A549 treated with CpdA at 1 μM for 4 hours (cell line): ENCODE measurements at places on chromosomes 4 and X. TPM values are rescaled to one million over a fixed set of nuclear protein-coding genes. Genes with fewer than 3 reads are reported as not detected.

Gene DMD
- total RNA-seq: 0.01 to 0.10 TPM in 2 of 5 replicates, not detected in the others

Gene PHEX
- total RNA-seq: 0.27 to 0.44 TPM (median 0.36 TPM) in 5 replicates

Gene ARX
- 0.27 to 0.37 TPM (median 0.35 TPM) in 5 replicates for total RNA-seq

Gene CHST7
- 10.5 to 19.9 TPM (median 18.7 TPM) in 5 replicates for total RNA-seq

Gene TEX13C
- 0.02 TPM in 1 of 5 replicates, not detected in the others for total RNA-seq
